ENCODE measurements at places on chromosomes 5 and 9. TPM values are rescaled to one million over a fixed set of nuclear protein-coding genes. Genes with fewer than 3 reads are reported as not detected.

Gene MGAT4B
- total RNA-seq: 142 TPM

Gene FOXD1
- 0.10 TPM for total RNA-seq

Gene STPG3
- not detected for total RNA-seq

Gene FBXL7
- total RNA-seq: 12.0 TPM

Gene ADAMTSL1
- 3.1 TPM for total RNA-seq

Gene FBXW5
- total RNA-seq: 111 TPM

Gene TRIM52
- 12.4 TPM for total RNA-seq

Gene SFXN1
- 30.9 TPM for total RNA-seq

Gene GRM6
- not detected for total RNA-seq

Gene MYMK
- total RNA-seq: not detected

Gene SH2D3C
- total RNA-seq: 21.7 TPM

Gene IFNK
- not detected for total RNA-seq

Gene ODF2
- 21.1 TPM for total RNA-seq

Gene ZDHHC11
- 14.6 TPM for total RNA-seq

Gene TMEM215
- not detected for total RNA-seq

Gene C9orf152
- 19.5 TPM for total RNA-seq

Gene GNAQ
- total RNA-seq: 95.5 TPM

Gene LRSAM1
- total RNA-seq: 16.4 TPM

Gene FGF10
- 1.2 TPM for total RNA-seq

Gene ADAMTS16
- total RNA-seq: 28.7 TPM

Gene TRPM3
- total RNA-seq: 0.17 TPM

Gene CYSRT1
- total RNA-seq: 0.44 TPM

Gene TMEM252
- total RNA-seq: not detected

Gene PCDHA3
- 0.73 TPM for total RNA-seq

Gene CNTNAP3B
- total RNA-seq: 3.4 TPM

Gene ANKRD31
- total RNA-seq: 0.16 TPM

Gene FOXD4L6
- 0.26 TPM for total RNA-seq

Gene PCDHA10
- 1.7 TPM for total RNA-seq

Gene SAXO1
- total RNA-seq: not detected

Gene DBH
- 0.23 TPM for total RNA-seq

Gene CDC25C
- 0.34 TPM for total RNA-seq

Gene PCDHB4
- total RNA-seq: 1.9 TPM

Gene KCNMB1
- 5.0 TPM for total RNA-seq

Gene ARSI
- 6.6 TPM for total RNA-seq

Gene LCP2
- total RNA-seq: 37.3 TPM

Gene PCDHB10
- 1.5 TPM for total RNA-seq

Gene PDCD1LG2
- 4.2 TPM for total RNA-seq

Gene HMMR
- total RNA-seq: 3.6 TPM

Gene NR6A1
- 2.9 TPM for total RNA-seq

Gene CDH9
- not detected for total RNA-seq

Gene SPRY4
- total RNA-seq: 28.9 TPM

Gene ABCA1
- total RNA-seq: 53.0 TPM

Gene AFF4
- 75.2 TPM for total RNA-seq

Gene PRLR
- 2.4 TPM for total RNA-seq

Gene WHRN
- total RNA-seq: 5.1 TPM

Gene SLC34A3
- total RNA-seq: not detected

Gene SPATA6L
- total RNA-seq: 10.1 TPM

Gene TMOD1
- total RNA-seq: 6.0 TPM

Gene SHC3
- total RNA-seq: 19.2 TPM

Gene SURF2
- 16.2 TPM for total RNA-seq

Gene EPB41L4A
- total RNA-seq: 21.3 TPM

Gene HAND1
- not detected for total RNA-seq

Gene IDNK
- 4.8 TPM for total RNA-seq

Gene TMEM245
- 61.0 TPM for total RNA-seq

Gene GABRG2
- not detected for total RNA-seq
